ENCODE measurements at places on chromosomes 16 and 17.

DNA sequence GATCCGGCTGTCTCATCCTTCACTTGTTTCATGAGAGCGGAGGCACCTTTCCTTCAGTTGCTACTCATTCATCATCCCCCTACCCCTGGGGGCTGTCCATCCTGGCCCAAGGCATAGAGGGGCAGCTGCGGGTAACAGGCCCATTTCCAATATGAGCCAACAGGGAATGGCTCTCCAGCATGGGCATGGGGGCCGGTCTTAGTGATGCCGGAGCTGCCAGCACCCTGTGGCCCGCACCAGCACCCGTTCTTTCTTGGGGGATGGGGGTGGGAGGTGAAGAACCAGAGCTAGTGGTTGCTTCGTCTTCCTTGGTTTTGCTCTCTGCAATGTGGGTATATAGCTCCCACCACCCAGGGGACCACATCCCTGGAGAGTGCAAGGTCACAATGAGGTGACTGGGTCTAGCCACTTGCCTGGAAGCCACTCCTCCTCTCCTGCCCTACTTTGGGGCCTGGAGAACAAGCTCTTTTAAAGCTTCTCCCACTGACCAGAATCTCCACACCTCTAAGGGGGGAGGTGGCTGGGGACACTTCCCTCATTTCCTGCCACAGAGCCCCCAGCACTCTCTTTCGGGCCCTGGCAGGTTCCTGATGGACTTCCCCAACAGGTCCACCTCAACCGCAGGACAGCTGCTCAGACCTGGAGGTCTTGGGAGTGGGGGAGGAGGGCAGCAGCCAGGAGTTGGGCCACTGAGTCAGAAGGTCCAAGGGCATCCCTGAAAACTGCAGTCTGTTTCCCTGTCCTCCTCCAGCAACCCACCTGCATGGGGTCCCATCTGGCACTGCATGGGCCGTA lies 11.9 kb upstream of the TBX2 start:
- no peak for DNase-seq

DNA sequence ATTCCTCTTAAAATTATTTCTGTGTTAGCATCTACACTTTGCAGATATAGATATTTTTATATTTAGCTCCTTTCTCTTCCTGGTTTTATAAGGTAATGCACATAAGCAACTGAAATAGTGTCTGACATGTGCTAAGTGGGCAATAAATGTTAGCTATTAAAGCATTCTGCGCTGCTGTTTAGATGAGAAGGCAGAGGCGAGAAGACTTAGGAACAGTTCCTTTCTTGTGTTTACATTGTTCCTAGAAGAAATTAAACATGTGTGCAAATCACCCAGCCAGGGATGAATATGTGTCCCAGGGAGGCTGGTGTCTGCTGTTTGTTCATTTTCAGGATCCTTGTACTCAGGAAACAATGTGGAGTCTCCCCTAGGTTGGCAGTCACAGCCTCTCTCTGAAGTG lies 292.3 kb downstream of the PMP22 start:
- DNase-seq = no peak

GRCh38 chr16:87207965-87208364 lies 109.2 kb downstream of the C16orf95 start:
- DNase-seq = no peak

- DNase-seq = no peak
These were observed 9.7 kb downstream of the CTCF start for GRCh38 chr16:67571981-67572431.

- DNase-seq = no peak
These were observed at the start of gene TRPV2 for GRCh38 chr17:16415031-16415924. TSS of gene TRPV2 (plus strand) at chr17:16415571. CDS start at chr17:16417669, 2,098 bp downstream.

DNA sequence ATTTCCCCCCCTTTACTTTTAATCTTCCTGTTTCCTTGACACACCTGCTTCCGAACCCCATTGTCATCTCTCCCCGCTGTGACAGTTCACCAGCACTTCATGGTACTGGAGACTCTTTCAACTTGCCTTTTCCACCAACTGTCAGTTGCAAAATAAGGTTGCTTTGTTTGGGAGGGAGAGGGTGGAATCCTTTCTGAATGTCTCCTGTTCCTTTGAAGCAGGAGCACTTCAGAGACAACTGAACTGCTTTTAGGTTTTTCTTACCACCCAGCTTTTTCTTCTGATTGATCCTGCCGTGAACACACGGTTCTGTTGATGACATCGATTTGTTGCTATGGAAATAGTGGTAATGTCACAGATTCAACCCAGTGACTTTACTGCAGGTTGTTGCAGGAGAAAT lies 42.0 kb downstream of the RPA1 start:
- DNase-seq = no peak

DNA sequence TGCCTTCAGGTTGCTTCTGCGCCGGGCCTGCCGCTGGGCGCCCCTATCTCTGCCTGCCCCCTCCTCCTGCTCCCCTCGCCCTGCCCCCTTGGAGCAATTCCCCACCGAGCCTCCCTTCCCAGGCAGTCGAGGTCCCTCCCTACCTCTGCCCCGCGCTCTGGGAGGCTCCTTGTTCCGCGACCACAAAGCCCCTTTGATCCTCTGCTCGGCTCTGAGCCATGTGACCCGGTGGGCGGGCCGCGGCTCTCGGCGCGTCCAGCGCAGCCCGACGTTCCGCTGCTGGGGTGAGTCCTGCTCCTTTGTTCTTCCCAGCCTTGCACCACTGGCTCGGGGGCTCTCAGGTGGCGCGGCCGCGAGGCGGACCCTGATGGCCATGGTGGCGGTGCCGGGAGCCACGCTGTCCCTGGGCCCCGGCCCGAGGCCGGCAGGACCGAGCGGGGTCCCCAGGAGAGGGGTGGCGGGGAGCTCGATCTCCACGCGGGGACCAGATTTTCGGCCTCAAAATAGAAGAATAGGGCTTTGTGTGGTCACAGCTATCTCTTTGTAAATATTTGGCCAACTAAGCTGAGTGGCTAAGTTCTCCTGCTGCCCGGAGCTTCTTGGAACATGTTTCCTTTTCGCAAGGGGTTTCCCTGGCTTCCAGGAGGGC lies 310.6 kb downstream of the SEC14L1 start:
- DNase-seq = no peak

- no peak for DNase-seq
These were observed 126.6 kb downstream of the TMEM132E start for GRCh38 chr17:34706029-34706428.

- no peak for DNase-seq
These were observed 119.1 kb downstream of the CCDC182 start for GRCh38 chr17:57625957-57626356.

GRCh38 chr17:57744195-57745170 lies 616 bp downstream of the CCDC182 start:
- DNase-seq = no peak

- DNase-seq = peak; percentile 14
These were observed 51.7 kb downstream of the GAN start for GRCh38 chr16:81366316-81366932.

GRCh38 chr17:20074001-20074400 lies 64.8 kb downstream of the SPECC1 start:
- DNase-seq = no peak

GRCh38 chr16:13992322-13992721 lies 72.4 kb downstream of the ERCC4 start:
- DNase-seq = no peak

DNA sequence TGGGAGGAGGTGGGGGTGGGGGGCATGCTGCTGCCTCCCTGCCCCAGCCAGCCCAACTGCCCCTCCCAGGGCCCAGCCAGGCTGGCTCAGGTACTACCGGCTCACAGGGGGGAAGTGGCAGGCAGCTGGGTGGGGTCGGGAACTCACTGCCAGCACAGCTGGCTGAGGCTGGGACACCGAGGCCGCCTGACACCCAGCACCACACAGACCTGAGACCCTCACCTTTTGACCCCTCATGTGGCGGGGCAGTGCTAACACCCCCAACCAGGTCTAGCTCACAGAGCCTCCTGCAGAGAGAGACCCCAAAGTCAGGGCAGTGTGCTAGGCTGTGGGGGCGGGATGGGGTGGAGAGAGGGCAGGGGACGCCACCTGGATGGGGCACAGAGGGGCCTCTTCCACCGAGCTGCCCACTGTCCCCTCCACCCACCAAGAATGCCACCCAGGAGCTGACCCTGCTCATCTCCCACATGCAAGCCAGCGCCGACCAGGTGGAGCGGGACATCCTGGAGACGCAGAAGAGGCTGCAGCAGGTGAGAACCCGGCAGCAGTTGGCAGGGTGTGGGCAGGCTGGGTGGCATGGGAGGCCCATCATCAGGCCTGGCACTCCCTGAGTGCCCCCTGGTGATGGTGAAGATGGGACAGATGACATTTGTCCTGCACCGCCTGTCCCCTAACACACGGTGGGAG lies 3.0 kb downstream of the EVPLL start:
- no peak for DNase-seq

- DNase-seq = no peak
These were observed 210.8 kb downstream of the NTN1 start for GRCh38 chr17:9232155-9232475.

DNA sequence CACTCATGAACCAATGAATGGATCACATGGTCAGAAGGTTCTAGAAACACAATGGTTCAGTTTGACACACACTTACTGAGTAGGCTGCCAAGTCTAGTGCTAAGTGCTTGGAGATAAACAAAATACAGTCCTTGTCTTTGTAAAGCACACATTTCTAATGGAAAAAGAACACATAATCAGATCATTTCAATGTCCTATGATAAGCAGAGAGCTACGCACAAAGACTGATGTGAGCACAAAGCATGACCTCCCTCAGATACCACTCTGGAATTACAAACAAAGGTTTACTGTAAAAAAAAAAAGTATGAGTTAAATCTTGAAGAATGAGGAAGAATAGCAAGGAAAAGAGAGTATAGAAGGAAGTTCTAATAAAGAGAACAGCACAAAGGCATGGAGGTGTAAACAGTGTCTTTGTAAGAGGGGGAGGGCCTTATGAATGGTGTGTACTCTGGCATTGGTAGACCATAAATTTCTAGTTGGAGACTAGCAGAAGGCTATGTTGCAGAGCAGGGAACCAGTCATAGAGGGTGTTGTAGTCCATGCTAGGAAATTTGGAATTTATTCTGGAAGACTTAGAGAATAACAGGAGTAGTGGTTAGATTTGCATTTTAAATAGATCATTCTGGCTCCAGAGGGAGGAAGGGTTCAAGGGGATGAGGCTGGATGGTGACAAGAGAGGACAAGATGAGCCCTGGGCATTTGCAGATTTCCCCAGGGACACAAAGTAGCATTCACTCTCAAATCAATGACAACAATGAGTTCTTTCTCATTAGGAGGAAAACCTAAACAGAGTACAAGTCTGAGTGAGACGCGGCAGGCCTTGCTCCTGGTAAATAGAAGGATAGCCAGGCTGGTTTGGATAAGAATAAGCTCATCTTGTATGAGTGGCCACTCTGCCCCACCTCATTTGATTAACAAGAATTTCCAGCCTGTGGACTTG lies 468.0 kb downstream of the TOX3 start:
- no peak for DNase-seq

DNA sequence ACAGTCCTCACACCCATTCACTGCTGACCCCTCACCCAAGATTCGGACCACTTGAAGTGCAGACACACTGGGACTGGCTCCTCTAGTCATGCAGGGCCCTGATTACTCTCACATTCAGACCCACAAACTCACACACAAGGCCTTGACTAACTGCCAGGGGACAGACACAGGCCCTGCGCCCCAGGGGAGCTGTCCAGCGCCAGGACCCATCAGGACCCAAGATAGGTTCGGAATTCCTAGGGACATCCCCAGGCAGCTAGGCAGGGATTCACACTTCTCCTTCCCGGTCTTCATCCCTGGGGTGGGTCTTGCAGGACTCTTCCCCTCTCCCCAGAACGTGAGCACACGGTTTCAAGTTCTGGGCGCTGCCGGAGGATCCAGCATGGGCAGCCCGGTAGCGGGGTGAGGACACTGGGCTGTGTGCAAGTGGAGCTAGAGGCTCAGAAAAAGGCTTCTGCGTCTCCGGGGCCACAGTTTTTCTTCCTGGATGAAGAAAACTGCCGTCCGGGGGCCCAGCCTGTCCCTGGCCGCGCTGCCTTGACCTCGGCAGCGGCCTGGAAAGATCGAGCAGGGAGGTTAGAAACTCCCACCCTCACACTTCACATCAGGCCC lies 1.6 kb downstream of the SEZ6 start:
- no peak for DNase-seq

- peak; percentile 29 for DNase-seq
These were observed 689.5 kb upstream of the RBFOX1 start for GRCh38 chr16:6643080-6643686.

DNA sequence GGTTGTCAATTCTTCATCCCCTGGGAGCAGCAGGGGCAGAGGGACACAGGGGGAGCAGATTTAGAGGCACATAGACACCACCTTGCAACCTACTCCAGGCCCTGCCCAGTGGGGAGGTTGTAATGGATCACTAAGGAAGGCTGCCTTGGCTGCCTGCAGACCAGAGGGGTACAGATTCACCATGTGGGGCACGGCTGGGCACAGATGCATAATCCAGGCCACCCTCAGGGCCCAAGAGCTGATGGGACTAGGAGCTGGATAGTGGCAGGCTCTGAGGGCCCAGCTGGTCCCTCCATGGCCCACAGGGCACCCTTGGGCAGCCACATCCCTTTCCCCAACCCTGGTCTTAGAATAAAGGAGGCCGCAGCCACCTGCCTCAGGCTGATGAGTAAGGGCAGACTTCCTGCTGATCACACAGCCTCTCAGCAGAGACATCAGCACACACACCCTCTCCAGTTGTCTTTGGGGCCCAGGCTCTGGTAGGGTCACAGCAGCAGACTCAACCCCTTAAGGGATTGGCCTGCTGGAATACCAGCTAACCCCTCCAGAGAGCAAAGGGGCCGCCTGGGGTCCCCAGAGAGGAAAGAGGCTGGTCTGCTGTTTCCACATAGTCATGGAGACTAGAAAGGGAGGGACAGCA lies 224.9 kb downstream of the GSG1L start:
- DNase-seq = no peak

DNA sequence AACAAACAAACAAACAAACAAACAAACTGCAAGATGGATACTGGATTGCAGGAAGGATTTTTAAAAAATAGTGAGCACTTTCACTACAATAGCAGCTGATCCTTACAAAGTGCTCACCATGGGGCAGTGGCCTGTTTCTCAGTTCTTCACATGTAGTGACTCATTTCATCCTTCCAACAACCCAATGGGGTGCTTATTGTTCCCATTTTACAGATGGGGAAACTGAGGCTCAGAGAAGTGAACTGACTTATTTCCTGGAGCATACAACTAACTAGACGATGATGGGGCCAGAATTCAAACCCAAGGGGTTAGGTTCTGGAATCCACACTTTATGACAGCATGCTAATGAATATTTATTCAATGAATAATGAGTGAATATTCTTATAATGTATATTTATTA lies 61.2 kb downstream of the MYH11 start:
- no peak for DNase-seq

GRCh38 chr16:86524029-86524428 lies 13.7 kb downstream of the FOXF1 start:
- no peak for DNase-seq

DNA sequence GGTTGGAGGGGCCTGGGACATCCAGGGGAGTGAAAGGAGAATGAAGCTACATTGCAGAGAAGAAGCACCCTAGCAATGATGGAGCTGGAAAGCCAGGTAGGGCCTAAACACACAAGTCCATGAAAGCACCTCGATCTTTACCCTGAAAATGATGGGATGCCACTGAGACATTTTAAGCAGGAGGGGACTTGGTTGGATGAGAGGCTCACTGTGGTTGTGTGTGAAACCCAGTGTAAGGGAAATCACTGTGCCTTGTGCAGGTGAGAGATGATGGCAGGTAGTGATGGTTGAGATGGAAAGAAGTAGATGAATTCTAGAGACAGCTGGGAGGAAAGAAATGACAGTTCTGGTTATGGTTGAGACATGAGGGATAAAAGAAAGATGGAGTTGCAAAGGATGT lies 132.9 kb upstream of the CACNG3 start:
- no peak for DNase-seq
